ENCODE measurements at places on chromosomes 3 and 15.

DNA sequence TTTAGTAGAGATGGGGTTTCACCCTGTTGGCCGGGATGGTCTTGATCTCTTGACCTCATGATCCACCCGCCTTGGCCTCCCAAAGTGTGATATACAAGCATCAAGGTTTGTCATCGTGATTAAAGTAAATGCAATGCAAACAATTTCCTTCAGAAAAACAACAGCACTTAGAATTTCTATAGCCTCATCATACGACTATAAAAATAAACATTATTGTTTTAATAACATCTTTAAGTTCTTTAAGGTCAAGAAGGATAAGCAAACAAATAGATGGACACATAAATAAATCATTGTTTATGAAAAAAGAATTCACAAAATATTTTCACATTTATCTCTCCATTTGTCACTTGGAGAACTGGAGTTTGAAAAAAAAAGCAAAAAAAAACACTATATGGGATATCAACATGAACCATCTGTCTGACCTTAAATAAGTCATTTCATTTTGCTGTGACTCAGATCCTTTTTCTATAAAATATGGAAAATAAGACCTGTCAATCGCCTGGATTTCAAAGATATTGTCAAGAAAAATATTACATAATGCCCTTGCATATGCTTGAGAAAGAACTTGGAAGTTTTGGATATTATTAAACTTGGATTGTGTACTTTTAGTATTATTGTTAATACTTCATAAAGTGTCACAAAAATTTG, 642.0 kb upstream of the KCNMB2 start:
- no peak for DNase-seq

DNA sequence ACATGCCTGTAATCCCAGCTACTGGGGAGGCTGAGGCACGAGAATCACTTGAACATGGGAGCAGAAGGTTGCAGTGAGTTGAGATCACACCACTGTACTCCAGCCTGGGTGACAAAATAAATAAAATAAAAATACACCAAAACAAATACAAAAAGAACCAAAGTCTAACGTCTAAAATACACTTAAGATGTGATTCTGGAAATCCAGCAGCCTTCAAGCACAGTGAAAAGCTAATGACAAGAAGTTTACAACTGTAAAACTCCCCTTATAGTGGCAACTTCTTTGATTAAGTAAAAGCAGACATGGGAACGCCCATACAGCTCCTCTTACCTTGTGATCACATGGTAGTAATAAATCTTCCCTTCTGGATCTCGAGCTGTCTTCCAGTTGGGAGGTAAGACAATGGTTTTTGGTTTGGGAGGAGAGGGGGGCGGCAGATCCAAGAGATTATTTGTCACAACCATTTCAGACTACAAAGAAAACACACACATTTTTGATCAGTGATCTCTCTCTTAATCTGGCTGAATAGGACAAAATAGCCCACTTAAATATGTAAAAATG, 62.8 kb downstream of the NBEAL2 start:
- no peak for DNase-seq

DNA sequence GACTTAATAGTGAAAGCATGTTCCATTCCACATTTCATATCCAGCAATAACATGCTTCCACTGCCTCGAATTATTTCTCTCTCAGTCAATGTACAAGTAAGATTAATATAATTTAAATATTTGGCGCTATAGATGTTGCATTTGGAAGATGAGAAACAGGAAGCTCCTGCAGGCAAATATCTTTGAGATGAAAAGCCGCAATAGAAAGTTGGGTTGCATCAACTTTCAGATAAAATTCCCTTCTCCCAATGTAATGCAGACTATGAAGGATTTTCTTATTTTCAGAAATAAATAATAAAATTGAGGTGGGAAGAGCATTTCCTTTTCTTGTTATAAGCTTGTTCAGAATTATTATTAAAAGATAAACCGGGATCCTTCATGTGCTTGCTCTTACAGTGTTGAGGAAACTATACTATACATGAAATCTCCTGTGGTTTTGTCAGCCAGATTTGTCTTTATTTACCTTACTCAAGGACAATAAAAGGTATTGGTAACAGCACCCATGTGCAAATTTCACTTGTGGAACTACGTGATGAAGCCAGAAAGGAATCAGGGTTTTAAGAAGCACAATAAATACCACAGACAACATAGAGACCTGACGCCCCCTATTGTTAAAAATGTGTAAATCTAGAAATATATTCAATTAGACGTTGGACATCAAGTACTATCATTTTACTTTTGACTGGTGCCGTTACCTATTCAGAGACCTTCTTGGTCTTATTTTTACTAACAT, 307.0 kb downstream of the ARPP21 start:
- DNase-seq: no peak

DNA sequence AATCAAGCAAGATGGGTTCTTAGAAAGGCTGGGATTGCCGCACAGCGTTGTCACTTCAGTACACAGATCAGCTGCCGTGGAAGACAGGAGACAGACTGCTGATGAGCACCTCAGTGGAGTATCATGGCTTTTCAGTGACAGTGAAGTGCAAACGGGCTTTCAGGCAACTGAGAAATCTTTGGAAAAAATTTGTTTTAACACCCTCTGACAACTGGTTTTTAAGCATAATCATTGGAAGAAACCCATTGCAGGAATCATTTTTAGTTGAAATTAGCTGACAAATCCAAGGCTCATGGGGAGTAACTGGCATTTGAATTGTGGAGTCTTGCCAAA, 418.8 kb downstream of the OTOL1 start:
- no peak for DNase-seq

DNA sequence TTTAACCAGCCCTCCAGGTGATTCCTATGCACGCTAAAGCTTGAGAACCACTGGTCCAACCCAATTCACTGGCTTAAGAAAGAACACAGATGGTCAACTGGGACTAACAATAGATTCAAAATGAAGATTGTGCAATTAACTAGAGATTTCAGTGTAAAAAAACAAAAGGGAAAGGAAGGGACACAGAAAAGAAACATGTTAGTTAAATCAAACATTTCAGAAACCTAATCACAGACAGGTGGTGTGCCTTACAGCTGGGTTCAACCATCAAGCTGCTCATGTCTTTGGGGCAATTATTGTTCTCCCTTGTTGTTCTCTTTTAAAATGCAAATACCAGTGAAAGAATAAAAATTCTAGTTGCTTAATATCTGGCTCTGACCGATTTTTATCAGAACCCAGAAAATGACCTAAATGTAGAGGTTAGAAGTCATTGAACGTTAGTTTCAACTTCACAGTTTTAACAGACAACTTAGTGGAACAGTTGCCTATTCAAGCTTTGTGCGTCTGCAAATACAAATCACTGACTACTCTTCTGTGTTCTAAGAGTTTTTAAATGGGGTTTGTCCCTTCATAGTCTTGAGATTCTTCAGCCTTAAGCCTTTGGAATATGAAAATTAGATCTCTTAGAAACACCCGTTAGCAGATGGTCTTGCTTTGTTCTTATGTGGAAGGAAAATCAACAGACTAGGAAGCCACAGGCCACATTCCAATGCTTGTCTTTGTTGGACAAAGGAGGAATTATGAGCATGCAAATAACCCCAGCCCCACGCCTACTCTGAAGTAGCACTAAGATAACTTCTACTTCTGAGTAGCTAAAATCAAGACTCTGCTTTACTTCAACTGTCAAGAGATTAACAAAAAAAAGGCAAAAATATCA, 223.4 kb downstream of the ATP8B4 start:
- DNase-seq: no peak

GRCh38 chr3:58082047-58082446, 73.8 kb downstream of the FLNB start:
- no peak for DNase-seq

DNA sequence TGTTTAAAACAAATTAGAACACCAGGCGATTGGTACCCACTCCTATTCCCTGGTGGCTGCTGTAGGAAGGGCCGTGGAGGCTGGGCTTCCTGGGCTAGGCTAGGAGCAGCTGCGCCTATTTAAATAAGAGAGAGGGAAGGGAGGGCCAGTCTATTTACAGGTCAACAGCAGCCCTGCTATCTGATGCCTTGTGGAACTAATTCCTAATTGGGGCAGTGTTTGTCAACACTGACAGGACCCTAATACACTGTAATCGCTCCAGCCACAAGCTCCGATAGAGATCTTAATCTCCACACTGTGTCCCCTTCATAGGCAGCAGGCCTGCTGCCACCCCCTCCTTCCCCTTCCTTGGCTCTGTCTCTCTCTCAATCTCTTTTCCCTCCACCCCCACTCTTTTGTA, 116.9 kb upstream of the SOX14 start:
- DNase-seq: no peak

- no peak for DNase-seq
Observed at GRCh38 chr3:107939691-107940442, 151.0 kb downstream of the CD47 start.

DNA sequence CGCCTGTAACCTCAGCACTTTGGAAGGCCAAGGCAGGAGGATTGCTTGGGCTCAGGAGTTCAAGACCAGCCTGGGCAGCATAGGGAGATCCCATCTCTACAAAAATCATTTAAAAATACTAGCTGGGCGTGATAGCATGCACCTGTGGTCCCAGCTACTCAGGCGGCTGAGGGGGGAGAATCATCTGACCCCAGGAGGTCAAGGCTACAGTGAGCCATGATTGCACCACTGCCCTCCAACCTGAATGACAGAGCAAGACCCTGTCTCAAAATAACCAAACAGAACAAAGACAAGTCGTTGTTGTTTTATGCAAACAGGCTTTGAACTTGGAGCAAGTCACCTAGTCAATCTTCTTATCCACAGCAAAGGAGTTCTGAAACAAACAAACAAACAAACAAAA, 82.0 kb upstream of the AKAP13 start:
- DNase-seq: no peak

GRCh38 chr3:175070946-175071345, 211.8 kb downstream of the NAALADL2 start:
- no peak for DNase-seq

- no peak for DNase-seq
Observed at GRCh38 chr15:96372554-96372953, 42.1 kb downstream of the NR2F2 start.

DNA sequence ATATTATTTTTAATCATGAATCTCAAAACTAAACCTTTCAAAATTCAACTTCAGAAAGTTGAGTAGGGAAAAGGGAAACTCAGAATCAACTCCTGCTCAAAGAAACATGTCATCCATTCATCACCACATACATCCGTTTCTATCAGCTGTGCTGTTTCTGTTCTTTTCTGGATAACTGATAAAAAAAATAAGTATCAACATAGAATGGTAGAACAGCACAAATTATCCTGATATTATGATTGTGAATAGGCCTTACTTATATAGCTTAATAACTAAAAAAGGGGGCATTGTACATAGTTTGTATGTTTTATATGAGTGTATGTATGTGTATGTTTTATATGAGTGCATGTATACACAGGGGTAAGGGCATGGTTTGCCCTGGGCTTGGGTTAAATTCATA, 3.1 kb downstream of the TM4SF1 start:
- DNase-seq: no peak

GRCh38 chr3:113620091-113620490, 76.4 kb downstream of the USF3 start:
- no peak for DNase-seq

DNA sequence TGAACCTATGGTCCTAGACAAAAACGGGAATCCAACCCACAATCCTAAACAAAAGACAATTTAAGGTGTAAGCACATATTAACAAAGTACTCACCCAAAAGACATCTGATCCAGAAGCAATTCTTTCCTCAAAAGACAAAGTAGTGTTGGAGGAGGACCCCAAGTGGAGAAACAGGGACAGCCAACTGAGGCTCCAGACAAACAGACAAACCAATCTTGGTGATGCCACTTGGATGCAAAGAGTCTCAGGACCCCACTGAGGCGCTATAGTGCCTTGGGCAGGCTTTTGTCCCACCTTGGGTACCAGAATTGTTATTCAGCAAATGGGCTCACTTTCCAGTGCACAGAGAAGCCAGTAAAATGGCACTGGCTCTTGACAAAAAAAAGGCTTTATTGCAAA, 613.8 kb downstream of the DIPK2A start:
- DNase-seq: no peak

GRCh38 chr3:157531301-157531660, 28.1 kb upstream of the VEPH1 start:
- DNase-seq: no peak

- DNase-seq: no peak
Observed at GRCh38 chr3:152279479-152279878, 10.8 kb downstream of the MBNL1 start.

- peak; percentile 26 for DNase-seq
Observed at GRCh38 chr15:91224755-91225380, 124.8 kb downstream of the SV2B start.

- DNase-seq: no peak
Observed at GRCh38 chr3:170010498-170010897, 27.3 kb upstream of the GPR160 start.

- no peak for DNase-seq
Observed at GRCh38 chr3:138374573-138375134, 26.3 kb downstream of the MRAS start.

DNA sequence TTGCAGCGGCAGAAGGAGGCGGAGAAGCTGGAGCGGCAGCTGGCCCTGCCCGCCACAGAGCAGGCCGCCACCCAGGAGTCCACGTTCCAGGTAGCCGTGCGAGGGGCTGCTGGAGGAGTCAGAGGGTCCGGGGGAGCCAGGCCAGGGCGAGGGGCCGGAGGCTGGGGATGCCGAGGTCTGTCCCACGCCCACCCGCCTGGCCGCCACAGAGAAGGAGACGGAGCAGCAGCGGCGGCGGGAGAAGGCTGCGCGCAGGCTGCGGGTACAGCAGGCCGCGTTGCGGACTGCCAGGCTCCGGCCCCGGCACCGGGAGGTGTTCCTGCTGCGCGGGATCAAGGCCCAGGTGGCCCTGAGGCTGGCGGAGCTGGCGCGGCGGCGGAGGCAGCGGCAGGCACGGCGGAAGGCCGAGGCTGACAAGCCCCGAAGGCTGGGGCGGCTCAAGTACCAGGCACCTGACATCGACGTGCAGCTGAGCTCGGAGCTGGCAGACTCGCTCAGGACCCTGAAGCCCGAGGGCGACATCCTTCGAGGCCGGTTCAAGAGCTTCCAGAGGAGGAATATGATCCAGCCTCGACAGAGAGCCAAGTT, 625.0 kb downstream of the MCTP2 start:
- no peak for DNase-seq

GRCh38 chr3:5675319-5675718, 487.8 kb downstream of the EDEM1 start:
- no peak for DNase-seq

- DNase-seq: no peak
Observed at GRCh38 chr15:45606413-45606812, 19.2 kb downstream of the BLOC1S6 start.

GRCh38 chr3:21294768-21295167, 456.2 kb downstream of the ZNF385D start:
- DNase-seq: no peak

DNA sequence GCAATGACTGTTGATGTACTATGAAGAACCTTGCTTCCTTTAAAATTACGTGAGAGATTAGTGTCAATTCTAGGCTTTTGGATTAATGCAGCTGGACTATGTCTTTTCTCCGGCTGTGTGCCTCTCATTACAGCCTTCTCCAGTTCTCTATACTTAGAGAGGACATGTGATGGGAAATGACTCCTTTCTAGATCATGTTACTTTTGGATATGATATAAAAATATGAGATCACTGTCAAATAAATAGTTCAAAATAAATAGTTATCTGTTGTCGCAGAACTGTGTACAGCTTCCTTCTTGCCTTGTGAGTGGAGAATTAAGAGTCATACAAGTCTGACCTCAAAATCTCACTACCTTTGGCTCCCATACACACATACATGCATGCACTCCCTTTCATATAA, 592.4 kb downstream of the DIPK2A start:
- no peak for DNase-seq
